ENCODE measurements at places on chromosomes 2 and 18.

DNA sequence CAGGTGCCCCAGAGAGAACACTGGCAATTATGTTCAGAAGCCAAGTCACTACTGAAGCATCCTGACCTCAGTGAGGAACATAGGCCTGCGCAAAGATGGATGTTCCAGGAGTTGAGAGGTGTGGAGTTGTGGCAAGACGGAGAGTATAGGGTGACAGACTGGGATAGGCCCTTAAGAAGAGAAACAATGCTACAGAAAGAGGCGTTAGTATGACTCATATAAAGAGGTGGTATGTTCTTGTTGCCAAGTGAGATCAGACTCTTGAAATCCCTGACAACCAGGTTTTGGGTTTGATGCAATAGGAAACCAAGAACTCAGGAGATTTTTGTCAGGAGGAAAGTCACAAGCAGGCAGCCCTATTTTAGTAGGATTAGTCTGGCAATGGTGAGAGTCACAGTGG is 185.6 kb downstream of the RIT2 start:
- DNase-seq: no peak

GRCh38 chr2:120373424-120373823 is 27.5 kb downstream of the INHBB start:
- DNase-seq: no peak

DNA sequence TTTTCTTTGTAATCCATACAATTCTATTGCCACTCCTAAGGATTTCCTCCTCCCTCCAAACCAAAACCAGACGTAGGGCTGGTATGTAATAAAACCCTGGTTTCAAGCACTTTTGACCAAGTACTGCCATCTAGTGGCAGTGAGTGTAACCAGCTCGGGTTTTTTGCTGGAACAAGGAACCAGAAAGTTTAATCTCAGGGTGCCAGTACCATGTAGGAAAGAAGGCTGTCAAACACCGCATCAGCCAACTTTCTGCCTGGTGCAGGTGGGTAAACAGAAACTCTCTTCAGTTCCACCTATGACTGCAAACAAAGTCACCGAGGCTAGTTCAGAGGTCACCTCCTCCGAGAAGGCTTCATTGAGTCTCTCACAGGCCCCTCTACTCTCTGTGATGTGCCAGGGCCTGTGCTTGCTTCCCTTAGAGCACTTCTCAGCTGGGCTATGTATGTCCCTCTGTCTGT is 10.2 kb upstream of the THNSL2 start:
- DNase-seq: peak; percentile 34

DNA sequence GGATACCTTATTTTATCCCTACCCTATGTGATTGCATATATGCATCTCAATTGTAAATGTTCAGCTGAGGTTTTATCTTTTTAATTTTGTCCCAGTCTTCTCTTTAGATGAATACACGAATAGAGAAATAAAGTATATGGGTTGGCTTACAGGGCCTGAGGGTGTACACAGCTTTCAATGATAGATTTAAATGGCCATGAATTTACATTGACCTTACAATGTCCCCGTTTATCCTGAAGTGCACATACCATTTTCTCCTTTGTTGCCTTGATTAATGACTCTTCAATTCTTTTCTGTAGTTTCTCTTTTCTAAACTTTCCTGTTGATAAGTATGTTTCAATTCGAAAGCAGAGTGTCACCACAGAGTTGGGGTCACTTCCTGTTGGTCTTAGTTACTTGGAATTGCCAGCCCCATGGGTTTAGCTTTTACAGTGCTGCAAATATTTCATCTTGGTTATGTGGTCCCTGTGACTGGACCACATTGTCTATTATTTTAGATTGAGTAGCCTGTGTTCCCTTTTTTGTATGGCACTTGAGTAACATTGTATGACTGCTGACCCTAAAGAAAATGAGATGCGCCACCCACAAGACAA is 1616.3 kb upstream of the ACVR2A start:
- no peak for DNase-seq

- no peak for DNase-seq
These were observed 519.2 kb upstream of the SPHKAP start for GRCh38 chr2:228700638-228701037.

DNA sequence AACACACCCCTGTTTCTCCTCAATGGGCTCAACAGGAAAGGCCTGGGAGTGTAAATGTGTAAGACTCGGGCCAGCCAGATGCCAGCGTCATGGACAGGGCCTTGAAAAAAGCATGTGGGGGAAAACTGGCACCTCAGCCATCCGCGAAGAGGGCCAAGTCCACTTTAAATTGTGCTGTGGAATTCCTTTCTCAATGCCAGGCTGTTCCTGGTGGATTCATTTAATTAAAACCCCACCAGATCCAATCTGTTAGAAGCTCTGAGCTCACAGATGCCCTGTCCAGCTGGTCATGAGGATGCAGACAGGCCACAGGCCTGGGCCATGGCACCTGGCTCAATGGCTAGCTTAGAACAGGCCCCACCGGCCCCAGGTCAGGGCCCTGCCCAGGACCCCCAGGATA is 24.8 kb downstream of the KCNK3 start:
- no peak for DNase-seq

DNA sequence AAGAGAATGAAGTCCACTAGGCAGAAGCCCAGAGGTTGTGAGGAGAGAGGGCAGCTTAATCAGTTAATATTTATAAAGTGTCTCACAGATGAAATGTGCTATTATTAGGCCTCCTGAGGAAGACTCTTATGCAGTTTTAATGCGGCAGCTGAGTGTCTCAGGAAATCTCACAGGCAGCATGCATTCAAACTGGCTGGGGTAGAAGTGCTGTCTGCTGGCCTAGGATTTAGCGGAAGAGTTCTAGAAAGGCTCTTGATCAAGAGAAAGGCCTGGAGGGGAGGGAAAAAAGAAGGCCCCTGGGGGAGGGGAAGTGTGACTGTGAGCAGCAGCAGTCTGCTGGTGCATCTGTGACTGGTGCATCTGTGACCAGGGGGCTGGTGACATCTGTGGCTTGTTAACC is 133.0 kb downstream of the FSHR start:
- DNase-seq: no peak

- DNase-seq: no peak
These were observed 138.2 kb upstream of the DNAJC10 start for GRCh38 chr2:182577816-182578215.

DNA sequence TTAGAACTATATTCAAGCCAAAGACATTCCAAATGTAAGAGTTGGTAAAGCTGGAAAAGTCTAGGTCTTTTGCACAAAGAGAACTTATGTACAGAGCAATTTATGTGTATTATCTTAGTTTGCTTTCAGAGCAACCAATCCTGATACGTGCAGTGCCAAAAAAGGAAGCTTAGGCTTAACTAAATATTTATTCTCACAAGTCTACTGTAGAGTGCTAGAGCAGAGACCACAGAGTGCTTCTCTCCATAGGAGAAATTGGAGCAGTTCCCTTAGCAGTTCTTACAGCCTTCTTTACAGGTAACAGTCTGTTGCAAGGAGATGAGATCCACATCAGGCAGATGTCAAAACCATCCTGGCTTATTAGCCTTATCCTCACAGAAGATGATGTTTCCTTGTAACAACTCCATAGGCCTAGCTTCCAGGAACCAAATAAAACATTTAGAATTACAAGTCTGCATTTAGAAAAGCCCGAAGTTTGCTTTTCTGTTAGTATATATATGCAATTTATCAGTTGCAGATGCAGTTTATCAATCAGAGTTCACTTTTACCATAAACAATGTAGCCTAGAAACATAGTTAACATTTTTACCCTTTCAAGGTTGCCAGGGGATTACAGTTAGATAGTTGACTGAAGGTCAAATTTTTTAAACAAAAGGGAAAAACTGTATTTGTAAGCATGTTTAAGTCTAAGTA is 250.6 kb upstream of the KCNJ3 start:
- DNase-seq: no peak

DNA sequence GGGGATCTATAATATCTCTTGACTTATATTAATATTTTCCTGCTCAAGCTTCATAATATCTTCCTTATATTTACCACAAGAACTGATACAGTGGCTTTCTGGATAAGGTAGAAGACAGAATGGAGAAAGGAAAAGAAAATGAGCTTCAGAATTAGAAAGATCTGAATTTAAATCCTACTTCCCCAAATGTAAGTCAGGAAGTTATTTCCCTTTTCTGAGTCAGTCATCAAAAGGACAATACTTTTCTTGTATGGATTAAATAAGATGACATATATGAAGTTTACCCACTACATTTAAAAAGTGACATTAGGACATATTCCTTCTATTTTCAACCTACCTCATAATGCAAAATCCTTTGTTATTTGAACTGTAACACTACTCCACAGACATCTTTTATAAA is 19.0 kb downstream of the KRCC1 start:
- no peak for DNase-seq

GRCh38 chr18:22632191-22632590 is 214.5 kb upstream of the CTAGE1 start:
- DNase-seq: no peak

DNA sequence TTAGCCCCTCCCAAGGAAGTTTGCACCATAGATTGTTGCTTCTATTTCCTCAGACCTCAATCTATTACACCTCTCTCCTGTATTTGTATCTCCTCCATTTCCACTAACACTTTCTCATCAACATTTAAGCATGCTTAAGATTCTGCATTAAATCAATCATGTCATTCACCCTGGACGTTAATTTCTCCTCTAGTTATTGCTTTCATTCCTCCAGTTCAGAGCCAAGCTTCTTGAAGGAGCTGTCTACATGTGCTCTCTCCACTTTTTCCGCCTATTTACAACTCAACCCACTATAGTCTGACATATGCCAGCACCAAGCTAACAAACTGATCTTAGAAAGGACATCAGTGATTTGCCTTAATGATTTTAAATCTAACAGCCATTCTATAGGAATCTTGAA is 99.5 kb downstream of the OLA1 start:
- no peak for DNase-seq

DNA sequence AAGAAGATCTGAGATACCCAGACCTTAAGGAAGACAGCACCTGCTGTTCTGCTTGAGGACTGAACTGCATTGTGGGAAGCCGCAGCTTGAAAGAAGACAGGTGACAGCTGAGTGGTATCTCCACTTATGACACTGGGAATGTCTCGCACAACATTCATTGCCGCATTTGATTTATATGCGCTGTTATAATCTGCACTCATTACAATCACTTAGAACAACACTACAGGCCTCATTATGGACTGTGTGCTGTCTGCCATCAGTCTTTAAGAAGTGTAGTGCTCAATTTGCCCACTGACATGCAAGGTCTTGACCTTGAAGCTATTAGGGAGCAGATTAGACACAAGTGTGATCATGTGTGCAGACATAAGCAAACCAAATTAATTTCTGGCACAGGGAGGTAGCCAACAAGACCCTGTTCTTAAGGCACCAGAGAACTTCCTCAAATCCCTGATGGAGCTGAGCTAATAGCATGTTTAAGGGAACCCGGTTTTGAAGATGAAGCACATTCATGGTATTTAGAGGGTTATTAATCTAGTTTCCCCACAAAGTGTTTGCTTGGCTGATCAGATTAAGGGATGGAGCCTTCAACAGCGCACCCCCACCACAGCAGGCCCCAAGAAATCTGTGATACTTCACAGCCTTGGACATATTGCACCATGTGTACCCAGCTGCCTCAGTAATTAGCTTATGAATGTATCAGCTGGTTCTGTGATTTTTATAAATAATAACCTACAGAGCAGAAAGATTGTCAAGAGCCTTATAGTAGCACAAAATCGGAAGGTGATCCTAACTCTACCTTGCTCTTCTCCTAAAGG is 146.8 kb downstream of the SATB2 start:
- no peak for DNase-seq

DNA sequence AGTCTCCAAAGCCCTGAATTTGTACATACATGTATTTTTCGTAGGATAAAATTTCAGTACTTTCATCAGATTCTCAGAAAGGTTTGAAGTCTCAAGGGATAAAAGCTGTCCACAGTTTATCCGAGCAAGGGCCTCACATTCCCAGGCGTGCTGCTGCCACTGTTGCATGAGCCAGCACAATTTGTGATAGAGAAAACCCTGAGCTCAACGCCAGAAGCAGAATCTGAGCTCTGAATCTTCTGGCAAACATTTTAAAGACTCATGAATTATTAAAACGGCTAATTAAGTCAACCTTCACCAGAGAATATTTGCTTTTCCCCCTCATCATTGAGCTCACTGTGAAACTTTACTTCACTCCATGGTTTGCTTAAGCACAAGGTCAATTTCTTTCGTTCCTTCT is 38.5 kb upstream of the STPG4 start:
- no peak for DNase-seq

GRCh38 chr2:173997269-173997668 is 32.1 kb upstream of the SP3 start:
- no peak for DNase-seq

DNA sequence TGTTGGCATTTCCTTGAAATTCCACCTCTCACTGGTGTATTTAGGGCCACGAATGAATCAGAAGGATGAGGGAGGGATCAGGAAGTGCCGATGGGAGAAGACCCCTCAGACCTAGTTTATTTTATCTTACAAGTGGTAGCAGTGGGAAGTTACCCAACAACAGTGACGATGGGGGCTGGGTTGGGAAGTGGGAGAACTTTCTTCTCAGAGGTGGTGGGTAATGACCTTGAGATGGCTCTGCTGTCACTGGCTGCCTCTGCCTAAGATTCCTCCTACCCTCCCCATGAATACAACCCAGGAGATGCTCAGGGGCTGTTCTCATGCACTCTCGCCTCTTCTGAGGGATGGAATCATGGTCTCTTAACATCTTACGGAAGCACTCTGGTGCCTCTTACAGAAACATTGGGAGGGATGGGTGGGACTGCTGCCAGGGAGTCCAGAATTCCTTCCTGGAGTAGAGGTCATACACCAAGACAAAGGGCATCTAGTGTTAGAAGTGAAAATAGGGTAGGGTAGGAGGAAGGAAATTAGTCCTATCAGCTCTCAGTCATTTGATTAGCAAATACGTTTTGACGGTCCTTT is 58.5 kb upstream of the TXNDC2 start:
- DNase-seq: no peak

- DNase-seq: no peak
These were observed 265.6 kb upstream of the NRXN1 start for GRCh38 chr2:51297488-51297887.

DNA sequence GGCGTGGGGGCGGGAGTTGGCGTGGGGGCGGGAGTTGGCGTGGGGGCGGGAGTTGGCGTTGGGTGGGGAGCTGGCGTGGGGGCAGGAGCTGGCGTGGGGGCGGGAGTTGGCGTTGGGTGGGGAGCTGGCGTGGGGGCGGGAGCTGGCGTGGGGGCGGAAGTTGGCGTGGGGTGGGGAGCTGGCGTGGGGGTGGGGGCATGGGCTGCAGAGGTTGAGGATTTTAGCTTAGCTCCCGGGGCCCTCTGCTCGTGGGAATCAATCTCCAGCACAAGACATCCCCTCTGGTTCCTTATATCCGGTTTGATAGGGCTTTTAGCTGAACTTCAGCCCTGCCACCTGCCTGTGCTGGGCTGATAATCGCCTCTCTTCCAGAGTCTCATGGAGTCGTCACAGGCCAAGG is 177.0 kb downstream of the LDLRAD4 start:
- no peak for DNase-seq

All from effector CD4-positive, alpha-beta T cell (primary cell).